ENCODE measurements at places on chromosomes 12 and 14.

DNA sequence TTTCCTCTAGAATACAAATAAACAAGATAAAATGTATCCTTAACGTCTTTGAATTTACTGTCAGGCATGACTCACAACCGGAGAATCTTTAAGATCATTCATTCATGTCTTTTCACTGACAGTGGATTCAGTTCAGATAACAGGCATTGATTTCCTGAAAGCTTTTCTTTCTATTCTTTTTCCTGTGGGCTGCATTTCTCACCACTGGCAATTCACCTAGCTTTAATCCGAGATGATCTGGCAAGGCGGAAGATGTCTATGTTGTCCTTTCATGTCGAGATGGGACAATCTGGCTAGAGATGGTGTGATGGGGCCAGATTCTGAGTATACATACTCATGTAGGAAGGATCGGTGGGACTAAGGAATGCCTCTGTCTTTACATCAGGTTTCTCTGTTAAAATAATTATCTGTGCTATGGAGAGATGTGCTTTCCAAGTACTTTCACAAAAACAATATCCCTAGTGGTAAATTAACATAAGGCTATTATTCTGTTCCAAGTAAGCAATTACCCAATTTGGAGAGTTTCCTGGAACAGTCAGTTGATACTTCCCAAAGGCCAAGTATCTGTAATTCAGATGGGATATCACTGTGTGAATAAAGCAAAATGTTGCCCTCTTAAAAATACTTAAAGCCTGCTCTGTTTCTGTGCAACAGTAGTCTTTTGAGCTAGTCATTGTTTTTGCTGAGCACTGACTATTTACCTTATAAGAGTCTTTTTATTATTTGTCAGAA is 17.8 kb downstream of the ACSS3 start:
- no peak for DNase-seq

- DNase-seq = no peak
Observed at GRCh38 chr12:75553836-75554555, 42.6 kb upstream of the KRR1 start.

DNA sequence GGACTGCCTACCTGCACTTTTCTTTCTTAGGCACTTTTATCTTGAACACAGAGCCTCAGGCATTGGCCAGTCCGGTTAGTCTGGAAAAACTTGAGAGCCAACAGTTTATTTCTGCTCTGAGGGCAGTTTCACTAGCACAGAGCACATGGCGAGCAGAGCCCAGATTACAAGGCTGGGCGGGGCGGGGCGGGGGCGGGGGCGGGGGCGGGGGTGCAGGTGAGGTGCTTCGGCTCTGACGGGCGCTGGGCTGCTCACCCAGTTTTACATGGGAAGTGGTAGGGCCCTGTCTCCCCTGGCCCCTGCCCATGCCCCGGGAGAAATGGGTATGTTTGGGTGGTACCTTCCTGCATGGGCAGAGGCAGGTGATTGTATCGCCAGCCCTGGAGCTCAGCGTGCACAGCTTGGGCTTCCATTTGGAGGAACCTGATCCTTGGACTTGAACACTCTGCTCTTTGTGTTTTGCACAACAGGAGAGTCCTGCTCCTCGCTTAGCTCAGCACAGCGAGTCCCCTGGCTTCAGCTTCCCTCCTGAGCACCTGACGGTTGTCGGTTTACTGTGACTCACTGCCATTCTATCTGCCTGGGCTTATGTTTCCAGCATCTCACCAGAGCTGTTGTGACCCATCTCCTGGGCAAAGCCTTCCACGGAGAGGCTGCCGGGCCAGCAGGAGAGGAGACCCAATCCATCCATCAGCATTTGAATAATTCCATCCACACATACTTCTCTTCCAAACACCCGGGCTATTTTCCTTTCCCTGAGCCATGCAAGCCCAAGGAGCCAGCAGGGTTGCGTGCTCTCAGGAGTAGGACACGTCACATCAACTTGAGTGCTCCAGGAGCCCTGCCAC is 108.5 kb downstream of the ARF6 start:
- DNase-seq = no peak

GRCh38 chr12:57983858-57984505 is 42.6 kb downstream of the ATP23 start:
- DNase-seq = no peak
